Activated naive CD4-positive, alpha-beta T cell treated with anti-CD3 and anti-CD28 coated beads for 36 hours (primary cell): ENCODE measurements at places on chromosomes 7 and 10. TPM values are rescaled to one million over a fixed set of nuclear protein-coding genes. Genes with fewer than 3 reads are reported as not detected.
A peak's percentile ranks its signal among the peaks of the same experiment; 100 is the strongest.

Gene OR6V1
- not detected for total RNA-seq

Gene SLC16A9
- total RNA-seq: 0.84 TPM

DNA sequence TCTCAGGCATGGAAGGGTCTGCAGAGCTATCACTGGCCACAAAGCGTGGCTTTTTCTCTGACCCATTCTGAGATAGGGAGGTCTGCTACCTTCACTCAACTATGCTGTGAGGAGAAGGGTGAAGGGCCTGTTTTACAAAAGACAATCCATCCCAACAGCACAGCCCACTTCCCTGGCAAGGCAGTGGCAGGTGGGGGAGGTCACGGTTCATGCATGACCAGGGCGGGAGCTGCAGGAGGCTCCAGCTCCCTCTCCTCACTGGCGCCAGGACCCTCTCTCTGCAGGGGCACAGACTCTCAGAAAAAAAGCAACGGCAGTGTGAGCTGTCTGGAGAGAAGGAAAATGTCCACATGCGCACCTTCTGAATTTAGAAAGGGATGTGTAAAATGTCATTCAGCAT is 28.5 kb downstream of the GRB10 start:
- no peaks in the 10 kb centered on the region for H3K27me3 ChIP-seq
- H3K27ac ChIP-seq: no peak overlapping the region
- H3K36me3 ChIP-seq: peaks cover 4% of the 10 kb centered on the region
- H3K4me1 ChIP-seq: peaks cover 8% of the 10 kb centered on the region

DNA sequence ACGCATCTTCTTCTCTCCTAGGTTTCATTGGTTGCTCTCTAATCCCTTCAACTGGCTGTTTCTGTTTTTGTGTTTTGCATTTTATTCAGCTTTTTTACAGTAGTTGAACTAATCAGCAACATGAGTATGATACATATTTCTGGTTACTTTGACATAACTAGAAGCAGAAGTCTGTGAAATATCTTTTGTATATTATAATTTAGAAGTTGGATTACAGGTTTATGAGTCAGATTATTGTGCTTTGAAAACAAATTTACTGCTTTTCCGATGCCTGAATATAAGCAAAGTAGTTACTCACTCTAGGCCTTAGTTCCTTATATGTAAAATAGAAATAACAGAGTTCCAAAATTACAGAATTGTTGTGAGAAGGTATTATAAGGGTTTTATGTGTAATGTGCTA is 96.2 kb upstream of the MEOX2 start:
- H3K27ac ChIP-seq: no peak overlapping the region
- H3K4me3 ChIP-seq: no peak overlapping the region
- no peak for DNase-seq

- H3K27ac ChIP-seq: no peak overlapping the region
- no peak overlapping the region for H3K4me3 ChIP-seq
- no peaks in the 10 kb centered on the region for H3K36me3 ChIP-seq
Measured at GRCh38 chr7:115267503-115267902, 345.6 kb downstream of the MDFIC start.

DNA sequence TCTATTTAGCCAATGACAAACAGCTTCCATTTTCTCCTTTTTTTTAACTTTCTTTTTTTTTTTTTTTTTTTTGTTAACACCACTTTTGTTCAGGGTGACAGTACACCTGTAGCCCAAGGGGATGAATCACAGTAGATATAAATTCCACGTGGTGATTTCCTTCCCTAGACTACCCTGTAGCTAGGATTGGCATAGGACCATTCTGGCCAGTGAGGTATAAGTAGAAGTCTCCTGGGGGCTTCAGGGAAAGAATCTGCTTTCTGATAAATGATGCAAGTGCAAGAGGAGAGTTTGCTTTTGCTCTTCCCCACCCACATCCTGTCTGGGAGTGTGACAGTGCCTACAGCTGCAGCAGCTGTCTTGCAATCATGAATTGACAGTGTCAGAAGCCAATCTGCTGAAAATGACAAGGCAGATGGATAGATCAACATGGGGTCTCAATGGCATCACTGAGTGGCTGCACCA is 63.2 kb upstream of the TOMM7 start:
- H3K4me3 ChIP-seq: peak overlapping the region; percentile 64
- DNase-seq: peak; percentile 88
- no peaks in the 10 kb centered on the region for H3K36me3 ChIP-seq
- H3K27ac ChIP-seq: peak overlapping the region; percentile 98

- no peak overlapping the region for H3K27ac ChIP-seq
- no peaks in the 10 kb centered on the region for H3K4me1 ChIP-seq
- DNase-seq: no peak
- no peaks in the 10 kb centered on the region for H3K36me3 ChIP-seq
Measured at GRCh38 chr10:6729071-6729774, 149.1 kb upstream of the PRKCQ start.

DNA sequence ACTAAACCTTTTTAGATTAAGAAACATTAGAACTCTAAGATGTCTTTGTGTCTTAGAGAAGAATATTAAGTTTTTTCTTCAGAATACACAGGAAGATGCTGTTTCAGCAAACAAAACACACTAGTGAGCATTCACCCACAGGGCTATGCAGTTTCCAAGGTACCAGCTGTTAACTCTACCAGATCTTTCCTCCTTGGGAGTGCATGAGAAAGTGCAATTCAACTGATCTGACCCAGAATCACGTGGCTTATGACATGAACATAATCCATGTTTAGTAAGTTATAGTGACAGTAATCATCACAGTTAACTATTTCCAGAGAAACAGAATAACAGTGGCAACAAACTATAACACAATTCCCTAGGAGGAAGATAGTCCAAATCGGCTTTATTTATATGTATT is 270.7 kb downstream of the CACNA2D1 start:
- no peak overlapping the region for H3K27ac ChIP-seq
- no peaks in the 10 kb centered on the region for H3K27me3 ChIP-seq
- H3K4me3 ChIP-seq: no peak overlapping the region

DNA sequence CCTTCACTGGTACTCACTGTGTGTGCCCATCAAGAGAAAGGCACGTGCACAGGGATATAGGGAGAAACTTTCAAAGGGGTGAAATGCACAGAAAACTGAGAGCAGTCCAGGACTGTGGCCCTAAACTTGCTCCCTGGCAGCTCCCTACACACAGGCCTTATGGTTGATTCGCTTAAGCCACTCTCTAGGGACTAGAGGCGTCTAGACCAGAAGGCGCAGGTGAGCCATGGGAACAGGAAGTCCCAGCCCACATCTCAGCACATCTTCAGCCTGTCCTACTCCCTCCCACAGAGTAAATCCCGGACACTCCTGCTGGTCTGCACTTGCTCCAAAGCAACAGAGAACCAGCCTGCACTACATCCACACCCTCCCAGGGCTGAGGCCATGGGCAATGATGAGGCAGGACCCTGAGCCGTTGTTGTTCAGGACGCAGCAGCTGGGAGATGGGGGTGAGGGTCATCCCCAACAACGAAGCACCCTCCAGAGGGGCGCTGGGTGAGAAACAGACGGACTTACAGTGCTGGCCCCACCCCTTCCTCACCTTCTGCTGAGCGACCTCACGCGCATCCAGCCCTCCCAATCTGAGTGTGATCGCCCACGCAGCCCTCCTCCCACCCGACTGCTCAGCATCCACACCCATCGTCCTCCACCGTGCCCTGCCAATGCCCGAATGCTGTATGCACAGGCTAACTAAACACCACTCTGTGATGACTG is 109.3 kb downstream of the TNS3 start:
- peaks cover 3% of the 10 kb centered on the region for H3K27me3 ChIP-seq
- H3K4me3 ChIP-seq: no peak overlapping the region
- DNase-seq: no peak
- no peak overlapping the region for H3K27ac ChIP-seq

DNA sequence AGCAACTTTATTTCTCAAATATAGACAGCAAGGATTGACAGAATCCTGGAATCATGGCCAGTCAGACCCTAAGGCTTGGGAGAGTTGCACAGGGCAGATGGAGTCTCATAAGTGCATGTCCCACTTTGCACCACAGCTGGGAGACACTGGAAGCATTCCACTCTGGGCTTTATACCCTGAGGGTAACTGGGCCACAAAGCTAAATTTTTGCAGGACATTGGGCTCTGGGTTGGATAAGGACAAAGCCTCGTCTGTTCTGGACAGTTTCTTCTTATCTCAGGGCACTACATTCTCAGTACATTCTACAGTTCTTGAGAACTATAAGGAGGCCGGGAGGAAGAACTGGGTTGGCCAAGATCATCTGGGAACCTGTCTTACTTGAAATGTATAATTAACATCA is 158.3 kb upstream of the IGFBP3 start:
- no peaks in the 10 kb centered on the region for H3K36me3 ChIP-seq
- DNase-seq: no peak
- H3K27ac ChIP-seq: no peak overlapping the region
- no peak overlapping the region for H3K4me3 ChIP-seq
- H3K27me3 ChIP-seq: no peaks in the 10 kb centered on the region

DNA sequence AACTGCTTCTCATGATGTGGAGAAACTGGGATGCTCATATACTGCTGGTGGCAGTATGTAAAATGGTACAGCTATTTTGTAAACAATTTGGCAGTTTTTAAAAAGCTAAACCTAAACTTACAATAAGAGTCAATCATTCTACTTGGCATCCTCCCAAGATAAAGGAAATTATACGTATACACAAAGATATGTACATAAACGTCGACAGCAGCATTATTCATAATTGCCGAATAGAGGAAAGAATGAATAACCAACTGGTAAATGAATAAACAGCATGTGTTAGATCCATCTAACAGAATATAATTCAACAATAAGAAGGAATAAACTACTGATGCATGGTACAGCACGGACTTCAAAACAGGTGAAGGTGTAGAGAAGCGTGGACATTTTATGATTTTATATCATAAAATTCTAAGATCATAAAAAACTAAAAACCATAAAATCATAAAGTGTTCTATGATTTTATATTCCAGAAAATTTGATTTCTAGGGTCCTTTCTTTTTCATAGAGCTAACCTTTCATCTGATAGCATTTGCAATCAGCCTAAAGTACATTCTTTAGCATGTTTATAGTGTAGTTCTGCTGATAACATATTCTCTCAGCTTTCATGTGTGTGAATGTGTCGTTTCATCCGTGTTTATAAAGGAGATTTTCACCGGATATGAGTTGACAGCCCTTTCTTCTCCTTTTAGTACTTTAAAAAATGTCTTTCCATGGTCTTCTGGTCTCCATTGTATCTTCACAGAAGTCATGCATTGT is 261.5 kb downstream of the DIP2C start:
- peaks cover 9% of the 10 kb centered on the region for H3K4me1 ChIP-seq
- peaks cover 4% of the 10 kb centered on the region for H3K36me3 ChIP-seq
- H3K4me3 ChIP-seq: no peak overlapping the region
- no peak overlapping the region for H3K27ac ChIP-seq

DNA sequence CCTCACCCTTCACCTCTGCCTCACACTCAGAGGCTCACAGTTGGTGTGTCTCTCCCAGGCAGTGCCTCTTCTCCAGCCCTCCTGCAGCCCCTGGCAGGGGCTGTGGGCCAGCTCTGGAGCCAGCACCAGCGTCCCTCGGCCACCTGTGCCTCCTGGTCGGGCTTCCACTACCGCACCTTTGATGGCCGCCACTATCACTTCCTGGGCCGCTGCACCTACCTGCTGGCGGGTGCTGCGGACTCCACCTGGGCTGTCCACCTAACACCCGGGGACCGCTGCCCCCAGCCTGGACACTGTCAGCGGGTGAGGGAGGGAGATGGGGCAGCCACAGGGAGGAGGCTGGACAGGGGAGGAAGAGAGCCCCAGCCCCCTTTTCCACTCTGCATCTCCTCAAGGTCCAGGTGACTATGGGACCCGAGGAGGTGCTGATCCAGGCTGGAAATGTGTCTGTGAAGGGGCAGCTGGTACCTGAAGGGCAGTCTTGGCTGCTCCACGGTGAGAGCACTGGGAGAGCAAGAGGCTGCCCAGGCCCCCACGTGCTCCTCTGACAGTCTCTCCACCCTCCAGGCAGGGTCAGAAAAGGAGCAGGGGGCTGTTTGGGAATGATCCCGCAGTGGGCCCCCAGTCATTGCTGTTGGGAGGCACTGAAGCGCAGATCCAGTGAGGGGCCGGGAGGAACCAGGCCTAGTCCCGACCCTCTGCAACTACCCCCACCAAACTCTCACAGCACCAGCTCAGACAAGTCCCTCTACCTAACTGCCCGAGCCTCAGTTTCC is 4.4 kb upstream of the ZNF467 start:
- DNase-seq: no peak
- H3K4me3 ChIP-seq: no peak overlapping the region
- H3K27me3 ChIP-seq: no peaks in the 10 kb centered on the region
- no peaks in the 10 kb centered on the region for H3K36me3 ChIP-seq
- no peak overlapping the region for H3K27ac ChIP-seq

- H3K36me3 ChIP-seq: no peaks in the 10 kb centered on the region
- no peak overlapping the region for H3K4me3 ChIP-seq
- no peaks in the 10 kb centered on the region for H3K4me1 ChIP-seq
- H3K27ac ChIP-seq: no peak overlapping the region
Measured at GRCh38 chr10:104688251-104689042, 47.4 kb downstream of the SORCS3 start.

- DNase-seq: no peak
- H3K27ac ChIP-seq: no peak overlapping the region
- no peak overlapping the region for H3K4me3 ChIP-seq
- H3K27me3 ChIP-seq: no peaks in the 10 kb centered on the region
Measured at GRCh38 chr7:78543976-78544375, 745.4 kb downstream of the PHTF2 start.

DNA sequence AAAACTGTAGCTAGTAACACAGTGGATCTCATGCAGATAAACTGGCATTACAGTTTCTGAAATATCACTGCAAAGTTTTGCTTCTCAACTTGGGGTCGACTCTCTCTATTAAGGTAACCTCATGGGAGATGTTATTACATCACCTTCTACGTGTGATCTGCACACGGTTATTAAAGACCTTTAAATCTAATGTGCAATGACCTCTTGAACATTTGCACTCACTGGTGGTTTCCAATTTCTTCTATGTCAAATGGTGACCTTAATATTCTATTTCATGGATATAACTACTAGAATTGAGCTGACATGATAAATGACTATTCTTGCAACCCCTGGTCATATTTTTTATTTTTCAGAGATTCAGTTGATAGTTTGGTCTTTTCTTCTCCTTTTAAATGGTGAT is 191.3 kb downstream of the PPP1R3A start:
- H3K4me3 ChIP-seq: no peak overlapping the region
- H3K36me3 ChIP-seq: no peaks in the 10 kb centered on the region
- no peak overlapping the region for H3K27ac ChIP-seq
- DNase-seq: no peak
- H3K4me1 ChIP-seq: no peaks in the 10 kb centered on the region

- no peak overlapping the region for H3K27ac ChIP-seq
- H3K36me3 ChIP-seq: no peaks in the 10 kb centered on the region
- H3K4me3 ChIP-seq: no peak overlapping the region
- no peaks in the 10 kb centered on the region for H3K4me1 ChIP-seq
Measured at GRCh38 chr7:80703272-80703671, 64.8 kb downstream of the CD36 start.

DNA sequence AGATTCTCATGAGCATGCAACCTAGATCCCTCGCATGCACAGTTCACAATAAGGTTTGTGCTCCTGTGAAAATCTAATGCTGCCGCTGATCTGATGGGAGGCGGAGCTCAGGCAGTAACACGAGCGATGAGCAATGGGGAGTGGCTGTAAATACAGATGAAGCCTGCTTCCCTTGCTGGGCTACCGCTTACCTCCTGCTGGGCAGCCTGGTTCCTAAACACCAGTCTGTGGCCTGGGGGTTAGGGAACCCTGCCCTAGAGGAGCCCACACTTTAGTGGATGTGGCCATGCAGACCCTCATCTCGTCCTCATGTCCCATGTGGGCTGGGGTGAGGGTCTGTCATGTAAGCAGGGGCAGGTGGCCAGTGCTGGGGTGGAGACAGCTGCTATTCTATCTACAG is 417.6 kb downstream of the GLRX3 start:
- H3K4me1 ChIP-seq: no peaks in the 10 kb centered on the region
- no peak overlapping the region for H3K27ac ChIP-seq
- H3K4me3 ChIP-seq: no peak overlapping the region
- H3K27me3 ChIP-seq: peaks cover under 1% of the 10 kb centered on the region
- DNase-seq: no peak
